ENCODE measurements at places on chromosomes 12 and 14.
A peak's percentile ranks its signal among the peaks of the same experiment; 100 is the strongest.

DNA sequence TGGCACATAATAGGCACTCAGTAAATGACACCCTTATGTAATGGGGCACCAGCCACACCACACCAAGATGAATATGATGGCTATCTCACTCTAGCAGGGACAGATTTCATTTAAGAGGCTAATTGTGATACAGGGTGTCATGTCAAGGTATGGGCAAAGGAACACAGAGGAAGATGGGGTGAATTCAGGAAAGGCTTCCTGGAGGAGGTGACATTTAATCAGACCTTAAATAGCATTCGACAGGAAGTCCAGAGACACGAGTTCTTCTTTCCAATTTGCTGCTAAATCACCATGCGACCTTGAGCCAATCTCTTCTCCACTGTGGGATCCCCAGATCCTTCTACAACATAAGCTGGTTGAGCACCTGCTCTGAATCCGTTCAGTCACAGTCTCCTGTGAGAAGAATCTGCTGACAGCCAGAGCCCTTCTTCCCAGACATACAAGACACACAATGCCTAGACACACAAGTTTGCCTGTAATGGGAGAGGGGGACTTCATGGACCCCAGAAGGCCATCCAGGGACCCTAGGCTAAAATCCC lies 1.5 kb upstream of the DTX1 start:
- no peak for DNase-seq

- DNase-seq = no peak
Measured at GRCh38 chr14:97329701-97330100, 532.5 kb downstream of the VRK1 start.

- no peak for DNase-seq
Measured at GRCh38 chr12:68876461-68876860, 56.5 kb downstream of the CPM start.

DNA sequence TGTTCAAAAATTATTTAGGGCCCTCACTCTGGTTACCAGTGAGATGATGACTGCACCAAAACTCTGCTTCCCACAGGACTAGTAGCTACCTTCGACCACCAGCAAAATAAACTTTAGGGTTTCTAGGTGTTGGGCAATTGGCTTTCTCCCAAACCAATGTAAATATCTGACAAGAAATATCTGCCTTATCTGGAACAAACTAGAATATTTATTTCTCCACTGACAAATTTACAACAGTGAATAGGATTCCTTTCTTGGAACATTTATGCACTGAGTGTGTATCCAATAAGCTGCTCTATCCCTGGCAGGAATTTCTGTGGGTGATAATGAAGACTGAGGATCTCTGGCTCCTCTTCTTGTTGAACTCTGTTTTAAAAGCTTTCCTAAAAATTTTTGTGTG lies 148.6 kb downstream of the SLC6A15 start:
- DNase-seq = no peak

GRCh38 chr12:92539976-92540781 lies 162.6 kb upstream of the PLEKHG7 start:
- DNase-seq = no peak

GRCh38 chr14:56803816-56804535 lies 6.3 kb downstream of the OTX2 start:
- DNase-seq = no peak

DNA sequence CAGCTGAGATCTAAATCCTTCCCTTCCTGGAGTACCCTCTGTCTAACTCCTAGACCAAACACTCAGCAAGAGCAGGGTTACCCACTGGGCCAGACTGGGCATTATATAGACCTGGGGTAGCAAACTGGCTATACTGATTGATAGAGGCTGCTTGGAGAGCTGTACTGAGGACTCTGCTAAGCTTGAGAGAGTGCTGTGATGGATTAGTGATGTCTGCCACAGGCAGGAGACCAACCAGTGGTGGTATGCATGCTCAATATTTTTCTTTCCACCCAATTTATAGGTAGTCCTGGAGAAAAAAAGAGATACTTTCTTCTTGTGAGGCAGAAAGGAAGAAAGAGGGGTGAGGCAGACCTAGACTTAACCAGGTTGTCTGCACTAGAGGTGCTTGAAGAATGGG lies 33.3 kb downstream of the DTX1 start:
- no peak for DNase-seq

DNA sequence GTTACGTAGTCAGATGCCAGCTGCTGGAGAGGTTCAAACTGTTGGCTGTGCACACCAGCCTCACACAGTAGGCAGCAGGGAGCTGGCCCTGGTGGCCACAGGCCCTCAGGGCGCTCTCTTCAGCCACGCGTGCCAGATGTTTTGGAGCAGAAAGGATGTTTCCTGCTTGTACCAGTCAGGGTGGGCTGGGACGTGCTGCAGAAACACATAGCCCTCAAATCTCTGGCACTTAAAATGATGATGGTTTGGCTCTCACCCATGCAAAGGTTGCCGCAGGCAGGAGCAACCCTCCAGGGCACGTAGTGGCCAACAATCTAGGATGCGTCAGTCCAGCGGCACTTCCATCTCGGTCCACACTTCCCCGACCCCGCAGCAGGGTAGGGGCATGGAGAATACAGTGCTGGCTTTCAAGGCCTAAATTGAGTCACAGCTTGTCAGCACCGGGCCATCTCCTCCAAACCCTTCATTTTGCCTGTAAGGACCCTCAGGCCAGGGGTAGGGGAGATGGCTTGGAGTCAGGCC lies 1.7 kb upstream of the FAM181A start:
- DNase-seq = no peak

DNA sequence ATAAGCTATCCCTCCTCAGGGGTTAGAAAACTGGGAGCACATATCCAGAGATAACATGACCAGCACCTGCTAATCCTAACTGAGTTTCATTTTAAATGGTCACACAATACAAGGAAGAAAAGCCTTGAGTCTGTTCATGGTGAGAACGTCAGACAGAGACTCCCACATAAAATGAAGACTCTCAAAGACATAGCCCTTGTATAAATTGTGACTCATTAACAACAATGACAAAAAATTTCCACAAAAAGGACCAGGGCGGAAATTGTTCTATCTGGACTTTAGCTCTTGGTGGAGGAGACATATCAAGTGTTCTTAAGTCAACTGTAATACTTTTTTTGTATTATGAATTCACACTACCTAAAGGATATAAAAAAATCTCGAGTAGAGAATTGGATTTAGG lies 313.7 kb upstream of the DCN start:
- DNase-seq = no peak

DNA sequence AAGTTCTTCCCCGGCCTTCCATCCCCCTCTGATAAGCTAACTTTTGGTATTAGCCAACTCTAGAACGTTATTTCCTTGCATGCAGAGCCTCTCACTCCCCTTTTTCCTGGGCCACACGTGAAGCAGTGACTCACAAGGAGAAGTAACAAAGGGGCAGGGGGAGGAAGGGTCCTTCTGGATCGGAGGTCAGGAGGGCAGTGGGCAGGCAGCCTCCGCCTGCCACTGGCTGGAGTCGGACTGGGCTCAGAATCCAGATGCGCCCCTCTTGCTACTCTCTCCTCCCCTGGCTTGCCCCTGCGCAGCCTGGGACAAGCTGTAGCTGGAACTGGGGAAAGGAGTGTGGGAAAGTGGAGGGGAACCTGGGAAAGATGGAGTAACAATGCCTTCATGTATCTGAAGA lies 55.0 kb downstream of the TPCN1 start:
- peak; percentile 2 for DNase-seq

DNA sequence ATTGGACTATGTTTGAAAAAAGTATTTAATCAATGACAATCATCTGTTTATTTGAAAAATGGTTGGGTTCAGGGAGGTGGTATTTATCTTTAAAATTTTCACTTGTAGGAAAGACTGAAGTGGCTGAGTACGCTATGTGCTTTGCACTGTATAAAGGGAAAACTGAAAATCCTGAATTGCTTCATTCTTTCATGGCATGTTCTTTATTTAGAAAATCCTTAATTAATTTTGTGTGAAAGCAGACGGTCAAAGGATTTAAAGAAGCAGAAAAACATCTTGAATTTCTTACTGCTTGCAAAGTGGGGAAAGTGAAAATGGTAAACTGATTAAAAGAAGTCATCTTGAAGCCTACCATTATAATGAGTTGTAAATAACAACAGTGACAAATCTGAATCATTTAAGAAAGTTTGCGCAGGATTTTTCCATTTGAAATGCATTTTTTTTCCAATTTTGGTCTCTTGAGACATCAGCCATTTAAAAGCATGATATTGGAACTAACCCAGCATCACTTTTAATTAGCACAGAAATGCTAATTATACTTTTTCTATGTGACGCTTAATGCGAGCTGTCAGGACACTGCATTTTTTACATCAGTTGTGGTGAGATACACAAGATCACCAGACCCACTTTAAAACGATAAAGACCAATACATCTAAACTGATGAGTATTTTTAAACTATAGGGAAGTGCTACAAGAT lies 169.0 kb downstream of the NEDD1 start:
- no peak for DNase-seq

DNA sequence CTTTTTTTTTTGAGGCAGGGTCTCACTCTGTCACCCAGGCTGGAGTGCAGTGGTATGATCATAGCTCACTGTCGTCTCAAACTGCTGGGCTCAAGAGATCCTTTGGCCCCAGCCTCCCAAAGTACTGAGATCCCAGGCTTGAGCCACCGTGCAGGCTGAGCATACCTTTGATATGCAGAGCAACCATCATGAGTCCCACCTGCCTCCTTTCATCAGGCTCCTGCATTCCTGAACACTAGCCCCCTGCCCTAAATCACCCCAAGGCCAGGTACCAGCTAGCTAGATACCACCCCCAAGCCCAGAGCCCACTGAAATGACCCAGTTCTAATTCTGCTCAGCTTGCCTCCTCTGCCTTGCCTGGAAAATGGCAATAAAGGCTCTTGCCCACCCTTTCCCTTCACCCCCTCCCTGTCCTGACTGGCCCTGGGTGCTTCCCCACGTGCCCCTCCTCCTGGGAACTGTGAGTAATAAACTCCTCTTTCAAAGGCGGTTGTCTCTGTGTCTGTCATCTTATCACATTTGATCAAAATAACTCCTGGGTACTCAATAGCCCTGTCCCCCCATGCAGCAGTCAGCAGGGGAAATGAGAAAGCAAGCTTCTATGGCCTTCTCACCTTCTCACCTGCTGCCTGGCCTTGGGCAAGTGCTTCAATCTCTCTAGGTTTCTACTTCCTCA lies 6.4 kb upstream of the BRF1 start:
- DNase-seq = no peak

DNA sequence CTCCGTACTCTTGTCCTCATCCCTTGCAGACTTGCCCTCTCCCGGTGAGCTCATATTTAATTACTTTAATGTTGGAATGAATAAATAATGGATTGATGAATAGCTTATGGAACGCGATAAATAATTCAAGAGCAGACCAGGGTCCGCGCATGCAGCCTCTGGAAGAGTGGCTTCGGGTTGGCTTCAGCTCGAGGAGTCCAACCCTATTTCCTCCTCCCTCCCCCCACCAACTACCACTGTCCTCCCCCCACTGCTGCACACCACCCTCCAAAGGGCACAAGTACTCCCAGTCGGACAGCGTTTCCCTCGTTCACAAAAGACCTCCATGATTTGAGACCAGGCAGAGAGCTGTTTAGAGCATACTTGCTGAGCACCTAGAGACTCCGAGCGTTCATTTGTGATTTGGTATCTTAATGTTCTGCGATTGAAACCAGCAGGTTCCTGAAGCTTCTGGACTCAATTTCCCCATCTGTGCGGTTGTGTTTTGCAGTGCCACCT lies 647 bp upstream of the SIX1 start:
- peak; percentile 19 for DNase-seq

- DNase-seq = no peak
Measured at GRCh38 chr14:65745396-65746190, 333.1 kb downstream of the FUT8 start.

DNA sequence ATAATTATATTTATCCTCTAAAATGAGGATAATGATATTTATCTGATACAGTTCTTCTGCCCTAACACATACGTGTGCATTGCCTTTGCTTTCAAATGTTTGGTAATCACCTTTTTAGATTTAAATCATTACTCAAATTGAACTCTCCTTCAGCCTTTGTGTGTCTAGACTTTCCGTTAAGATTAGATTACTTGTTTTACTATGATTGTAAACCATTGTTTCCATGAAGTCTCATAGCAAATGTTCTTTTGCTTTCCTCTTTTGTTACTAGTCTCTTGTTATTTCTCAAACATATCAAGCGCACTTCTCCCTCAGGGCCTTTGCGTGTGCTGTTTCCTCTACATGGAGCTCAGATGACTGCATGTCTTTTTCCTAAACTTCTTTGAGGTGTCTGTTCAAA lies 63.7 kb downstream of the ETV6 start:
- no peak for DNase-seq

DNA sequence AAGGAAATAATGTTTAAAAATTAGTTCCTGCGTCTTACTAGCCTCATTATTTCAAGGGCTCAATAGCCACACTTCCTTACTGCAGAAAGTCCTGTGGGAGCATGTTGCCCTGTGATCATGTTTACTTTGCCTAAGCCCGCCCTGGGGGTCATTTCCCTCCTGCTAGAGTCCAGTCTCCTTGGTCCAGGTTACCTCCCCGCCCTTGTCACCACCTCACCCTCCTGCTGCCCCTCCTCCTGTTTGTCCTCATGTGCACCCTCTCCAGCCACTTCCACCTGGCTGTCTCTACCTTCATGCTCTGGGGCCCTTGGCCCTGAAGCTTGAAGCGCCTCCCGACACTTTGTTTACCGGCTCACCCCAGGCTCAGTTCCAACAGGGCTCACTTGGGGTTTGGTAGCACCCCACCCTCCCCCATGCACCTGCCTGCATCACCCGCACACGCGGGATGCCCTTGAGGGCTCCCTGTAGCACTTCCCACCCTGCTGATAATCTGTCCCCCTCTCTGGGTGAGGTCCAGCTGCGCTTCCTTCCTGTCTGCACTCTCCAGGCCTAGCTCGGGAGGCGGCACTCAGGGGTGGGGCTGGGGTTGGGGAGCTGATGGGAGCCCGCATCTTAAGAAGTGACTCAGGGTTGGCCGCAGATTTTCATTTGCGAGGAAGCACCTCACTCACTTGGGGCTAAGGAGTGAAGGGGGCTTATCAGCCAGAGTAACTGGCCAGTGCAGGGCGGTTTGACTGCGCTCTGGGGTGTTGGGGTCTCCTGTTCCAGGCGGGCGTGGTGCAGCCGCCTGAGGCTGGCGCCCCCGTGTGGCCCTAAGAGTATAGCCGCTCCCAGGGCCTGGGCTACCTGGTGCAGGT lies 40.1 kb downstream of the SMIM41 start:
- peak; percentile 55 for DNase-seq

GRCh38 chr12:56087220-56087619 lies 7.3 kb downstream of the ERBB3 start:
- no peak for DNase-seq

GRCh38 chr12:77231501-77231918 lies 166.1 kb upstream of the E2F7 start:
- DNase-seq = peak; percentile 74

All from GM03348 (cell line).